ENCODE measurements at places on chromosomes 4 and X.

- no peak for DNase-seq
Measured at GRCh38 chrX:148457279-148457678, 43.1 kb upstream of the AFF2 start.

DNA sequence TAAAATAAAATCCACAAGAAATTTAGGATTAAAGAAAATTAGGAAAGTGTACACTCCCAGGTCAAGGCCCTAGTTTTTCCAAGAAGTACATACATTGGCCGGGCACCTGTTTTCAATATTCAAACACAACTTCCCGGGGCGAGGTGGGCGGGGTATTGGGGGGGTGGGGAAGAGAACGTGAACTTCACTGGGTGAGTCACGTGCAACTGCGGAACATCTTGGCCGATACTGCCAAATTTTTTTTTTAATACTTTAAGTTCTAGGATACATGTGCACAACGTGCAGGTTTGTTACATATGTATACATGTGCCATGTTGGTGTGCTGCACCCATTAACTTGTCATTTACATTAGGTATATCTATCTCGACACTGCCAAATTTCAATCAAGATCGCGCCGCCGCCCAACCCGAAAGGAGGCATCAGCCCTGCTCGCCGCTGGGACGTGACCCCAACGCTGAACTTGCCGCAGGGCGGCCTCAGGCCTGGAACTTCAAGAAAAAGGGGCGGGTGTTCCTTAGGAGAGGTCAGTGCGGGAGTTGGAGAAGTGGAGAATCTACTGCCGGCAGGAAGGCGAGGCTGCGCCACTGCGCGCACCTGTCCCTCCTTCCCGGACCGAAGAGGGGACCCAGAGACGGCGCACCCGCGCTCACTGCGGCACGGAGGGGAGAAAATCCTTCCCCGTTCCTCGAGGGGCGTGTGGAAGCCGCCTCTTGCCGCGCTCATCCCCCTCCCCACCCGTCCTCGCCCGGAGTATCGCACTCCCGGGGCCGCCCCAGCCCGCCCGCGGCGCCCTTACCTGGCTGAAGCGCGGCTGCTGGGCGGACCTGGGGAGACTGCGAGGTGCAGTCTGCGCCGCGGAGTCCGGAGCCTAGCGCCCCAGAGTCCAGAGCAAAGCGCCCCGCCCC lies at the start of gene TEC:
Gene TEC (minus strand): TSS at position 883 of the 905 bp plus-strand sequence. CDS start 41,224 bp downstream, outside the sequence.
- peak; percentile 91 for DNase-seq

DNA sequence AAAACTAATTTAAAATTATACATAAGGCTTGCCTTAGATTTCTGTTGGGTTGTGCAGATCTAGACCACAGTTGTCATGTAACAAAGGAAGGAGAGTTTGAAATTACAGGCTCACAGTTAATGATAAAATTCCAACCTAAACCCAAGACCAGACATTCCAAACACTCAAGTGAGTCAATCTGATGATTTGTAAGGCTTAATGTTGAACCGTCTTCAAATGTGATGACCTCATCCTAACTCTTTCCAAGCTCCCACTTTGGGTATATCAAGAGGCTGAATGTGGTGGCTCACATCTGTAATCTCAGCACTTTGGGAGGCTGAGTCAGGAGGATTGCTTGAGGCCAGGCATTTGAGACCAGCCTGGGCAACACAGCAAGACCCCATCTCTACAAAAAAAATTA lies 149.2 kb downstream of the TBL1X start:
- no peak for DNase-seq

DNA sequence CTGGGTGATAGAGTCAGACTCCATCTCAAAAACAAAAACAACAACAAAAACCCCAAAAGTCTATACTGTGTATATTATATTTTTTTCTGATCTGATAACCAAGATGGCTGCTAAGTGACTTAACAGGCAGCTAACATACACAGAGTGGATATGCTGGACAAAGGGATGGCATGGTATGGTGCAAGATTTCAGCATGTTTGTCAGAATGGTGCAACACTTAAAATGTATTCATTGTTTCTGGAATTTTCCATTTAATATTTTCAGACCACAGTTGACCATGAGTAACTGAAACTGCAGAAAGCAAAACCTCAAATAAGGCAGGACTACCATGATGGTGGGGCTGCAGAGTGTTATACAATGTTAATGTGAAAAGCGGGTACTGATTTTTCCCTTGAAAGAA lies 6.1 kb upstream of the BOD1L1 start:
- no peak for DNase-seq

- DNase-seq = no peak
Measured at GRCh38 chr4:56052966-56053365, 104.2 kb downstream of the CEP135 start.

- no peak for DNase-seq
Measured at GRCh38 chr4:1053080-1053661, 41.7 kb downstream of the FGFRL1 start.

DNA sequence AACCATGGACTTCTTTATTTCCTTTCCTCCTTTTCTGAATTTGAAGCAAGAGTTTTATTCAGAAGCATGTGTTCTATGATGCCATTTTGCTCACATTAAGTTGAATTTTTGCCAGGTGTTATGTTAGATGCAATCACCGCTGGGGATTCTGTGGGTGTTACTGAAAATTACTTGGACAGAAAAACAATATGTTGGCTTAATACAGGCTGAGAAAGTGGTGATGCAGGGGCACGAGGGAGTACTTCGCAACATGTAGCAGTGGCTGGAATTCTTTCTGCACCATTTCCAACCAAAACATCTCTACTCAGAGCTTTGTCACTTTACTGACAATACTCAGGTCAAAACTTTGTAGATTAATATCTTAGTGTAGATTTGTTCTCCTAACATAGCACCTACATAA lies 109.2 kb upstream of the PCDH18 start:
- DNase-seq = peak; percentile 54

GRCh38 chr4:95181243-95181995 lies 367.4 kb downstream of the UNC5C start:
- no peak for DNase-seq

DNA sequence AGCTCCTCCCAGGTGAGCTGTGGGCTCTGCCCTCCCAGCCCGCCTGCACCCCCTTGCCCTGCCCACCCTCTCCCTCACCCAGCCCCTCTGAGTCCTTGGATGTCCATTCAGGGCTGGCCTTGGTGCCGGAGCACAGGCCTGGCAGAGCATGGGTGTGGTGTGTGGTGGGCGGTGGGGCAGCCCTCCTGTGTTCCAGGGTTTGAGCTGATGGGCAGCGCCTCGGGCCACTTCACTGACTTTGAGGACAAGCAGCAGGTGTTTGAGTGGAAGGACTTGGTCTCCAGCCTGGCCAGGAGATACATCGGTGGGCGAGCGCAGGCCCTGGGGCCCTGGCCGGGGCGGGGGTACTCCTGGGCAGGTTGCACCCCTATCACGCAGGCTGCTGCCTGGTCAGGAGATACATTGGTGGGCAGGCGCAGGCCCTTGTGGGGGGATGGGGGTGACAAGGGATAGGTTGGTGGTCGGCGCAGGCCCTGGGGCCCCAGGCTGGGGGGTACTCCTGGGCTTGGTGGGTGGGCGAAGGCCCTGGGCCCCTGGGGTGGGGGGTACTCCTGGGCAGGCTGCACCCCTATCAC lies 7.6 kb upstream of the SLC26A1 start:
- DNase-seq = no peak

DNA sequence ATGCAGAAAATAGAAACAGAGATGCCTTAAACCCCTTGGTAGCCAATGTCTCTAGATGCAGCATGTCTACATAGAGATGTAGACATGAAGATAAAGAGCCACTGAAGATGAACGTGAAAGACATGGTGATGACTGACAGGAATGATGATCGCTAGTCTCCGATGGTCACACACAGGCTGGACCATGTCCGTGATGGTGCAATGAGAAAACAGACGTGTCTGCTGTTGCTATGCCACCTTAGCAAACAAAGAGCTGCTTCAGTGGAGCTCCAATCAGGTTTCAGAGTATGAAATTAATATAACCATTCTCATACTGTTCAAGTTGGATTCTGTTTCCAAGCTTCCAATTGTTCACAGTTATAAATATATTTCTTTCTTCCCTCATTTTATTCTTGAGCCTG lies 256.5 kb downstream of the CAMK2D start:
- no peak for DNase-seq

Data from lower leg skin (tissue), 4 donors.